ENCODE measurements at places on chromosomes 4 and X.

DNA sequence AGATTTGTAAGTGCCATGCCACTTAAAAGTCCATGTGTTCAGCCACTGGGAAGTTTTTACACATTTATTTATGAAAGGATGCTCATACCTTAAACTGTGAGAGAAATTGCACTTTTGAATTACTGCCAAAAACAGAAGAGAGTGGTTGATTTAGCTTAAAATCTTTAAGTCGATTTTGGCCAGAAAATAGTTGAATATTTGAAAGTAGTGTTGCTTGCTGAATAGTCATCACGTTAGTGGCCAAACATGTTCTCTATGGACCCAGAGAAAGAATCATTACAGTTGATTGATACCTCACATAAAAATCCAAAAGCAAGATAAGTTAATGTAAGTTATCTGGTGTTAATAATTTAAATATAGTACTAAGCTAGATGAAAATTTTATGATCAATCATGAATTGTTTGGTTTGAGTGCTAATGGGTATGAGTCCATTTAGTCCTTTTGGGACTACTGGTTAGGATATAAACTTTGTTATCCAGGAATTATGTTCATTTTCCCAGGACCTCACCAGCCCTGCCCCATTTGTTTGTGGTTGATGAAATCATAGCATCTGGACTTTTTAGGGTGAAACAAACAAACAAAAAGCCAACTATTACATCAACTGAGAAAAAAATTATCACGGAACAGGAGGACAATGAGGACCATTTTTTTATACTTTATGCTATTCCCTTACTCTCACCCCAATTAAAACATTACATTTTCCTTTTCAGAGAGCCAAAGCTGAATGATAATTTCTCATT lies 6.3 kb downstream of the GIMD1 start:
- no peak for DNase-seq

DNA sequence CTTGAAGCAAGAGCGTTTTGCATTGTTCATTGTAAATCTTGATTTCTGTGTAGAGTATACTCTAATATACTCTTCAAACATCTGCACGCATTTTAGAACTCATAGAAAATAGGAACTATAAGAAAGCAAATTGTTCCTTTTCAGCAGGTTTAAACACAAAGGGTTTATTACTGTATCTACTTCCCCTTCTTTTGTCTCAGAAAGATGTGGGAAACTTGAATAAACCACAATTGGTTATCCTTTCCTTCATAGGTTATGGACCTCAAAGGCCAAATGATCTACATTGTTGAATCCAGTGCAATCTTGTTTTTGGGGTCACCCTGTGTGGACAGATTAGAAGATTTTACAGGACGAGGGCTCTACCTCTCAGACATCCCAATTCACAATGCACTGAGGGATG lies 46.0 kb upstream of the GUCY1B1 start:
- no peak for DNase-seq

DNA sequence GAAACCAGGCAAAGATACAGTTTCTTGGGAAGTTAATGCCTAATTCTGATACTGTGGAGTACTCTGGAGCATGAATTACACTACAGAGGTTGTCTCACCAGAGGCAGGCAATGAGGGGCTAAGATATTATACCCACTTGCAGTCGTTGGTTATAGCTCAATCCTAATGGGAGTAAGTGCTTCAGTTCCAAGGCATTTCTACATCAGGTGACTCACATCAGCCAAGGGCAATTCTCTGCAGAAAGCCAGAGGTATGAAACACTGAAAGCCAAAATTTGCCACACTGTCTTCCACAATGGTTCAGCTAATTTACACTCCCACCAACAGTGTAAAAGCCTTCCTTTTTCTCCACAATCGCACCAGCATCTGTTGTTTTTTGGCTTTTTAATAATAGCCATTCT lies 174.0 kb upstream of the IL15 start:
- no peak for DNase-seq

DNA sequence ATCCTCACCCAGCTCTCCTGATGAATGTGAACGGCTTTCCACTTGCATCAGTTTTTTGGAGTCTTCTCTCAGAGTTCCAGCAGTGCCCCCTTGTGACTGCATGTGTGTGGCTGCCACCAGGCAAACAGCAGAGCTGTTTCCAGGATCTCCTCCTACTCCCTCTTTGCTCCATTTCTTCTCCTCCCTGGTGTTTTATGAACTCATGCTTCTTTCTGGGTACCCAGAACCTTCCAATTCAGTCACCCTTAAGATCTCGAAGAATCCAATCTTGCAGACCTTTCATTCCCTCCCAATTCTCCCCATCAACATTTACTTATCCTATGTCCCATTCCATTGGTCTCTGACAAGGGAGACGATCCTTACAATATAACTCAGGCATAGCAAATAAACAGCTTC lies 6.8 kb upstream of the TCEANC start:
- DNase-seq: peak; percentile 1

DNA sequence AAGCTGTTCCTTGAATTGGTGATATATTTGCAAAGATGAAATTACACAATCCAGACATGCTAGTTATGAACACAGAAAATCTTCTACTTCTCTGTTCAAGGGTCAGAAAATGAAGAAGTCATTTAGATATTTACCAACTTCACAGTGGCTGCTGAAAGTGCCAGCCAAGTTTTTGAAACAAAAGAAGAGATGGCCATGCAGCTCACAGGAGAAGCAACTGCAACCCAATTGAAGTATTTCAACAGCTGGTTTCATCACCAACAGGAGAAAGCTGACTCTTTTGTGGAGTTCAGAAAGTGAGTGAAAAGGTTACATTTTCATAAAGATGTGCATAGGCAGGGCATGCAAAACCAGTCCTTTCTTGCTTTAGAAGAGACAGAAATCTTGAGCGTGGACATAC lies 70.1 kb upstream of the LSM6 start:
- DNase-seq: no peak

DNA sequence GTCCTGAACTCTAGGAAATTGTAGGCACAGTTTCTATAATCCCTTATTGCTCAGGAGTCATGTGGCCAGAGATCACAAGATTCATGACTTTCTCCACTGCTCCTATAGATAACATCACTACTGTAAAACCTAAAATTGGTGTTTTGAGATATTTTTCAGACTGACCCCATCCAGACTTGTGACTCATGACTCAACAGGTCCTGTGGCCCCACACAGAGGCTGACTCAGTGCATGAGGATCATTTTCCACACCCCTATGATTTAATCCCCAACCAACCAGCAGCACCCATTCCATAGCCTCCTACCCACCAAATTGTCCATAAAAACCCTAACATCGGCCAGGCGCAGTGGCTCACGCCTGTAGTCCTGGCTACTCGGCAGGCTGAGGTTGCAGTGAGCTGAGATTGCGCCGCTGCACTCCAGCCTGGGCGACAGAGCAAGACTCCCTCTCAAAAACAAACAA lies 13.2 kb upstream of the XIAP start:
- DNase-seq: no peak

DNA sequence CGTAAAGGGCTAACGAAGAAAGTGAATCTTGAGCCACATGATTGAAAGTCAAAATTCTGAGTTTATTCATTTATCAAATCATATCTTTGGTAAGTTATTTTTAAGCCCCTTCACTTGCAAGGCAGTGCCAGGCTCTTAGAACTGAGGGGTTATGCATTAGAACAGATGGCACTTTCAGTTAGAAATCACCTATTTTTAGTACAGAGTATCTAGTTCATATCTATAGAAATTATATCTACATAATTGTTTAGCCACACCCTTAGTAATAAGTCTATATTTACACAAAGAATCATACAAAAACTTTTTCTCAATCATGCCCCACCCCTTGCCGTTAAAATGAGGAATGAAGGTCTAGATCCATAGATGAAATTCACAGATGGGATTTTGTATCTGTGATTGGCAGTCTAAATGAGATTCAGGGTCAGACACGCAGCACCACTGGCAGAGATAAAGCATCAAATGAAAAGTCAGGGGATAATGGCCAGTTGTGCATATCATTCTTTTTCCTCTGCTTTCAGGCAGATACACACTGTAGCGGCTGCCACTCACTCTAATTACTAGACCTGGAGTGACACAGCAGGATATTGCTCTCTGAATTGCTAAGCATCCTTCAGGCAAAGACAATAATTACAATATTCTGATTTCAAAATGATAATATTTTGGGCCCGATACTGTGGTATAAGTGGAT lies 440.5 kb downstream of the MAPK10 start:
- no peak for DNase-seq

DNA sequence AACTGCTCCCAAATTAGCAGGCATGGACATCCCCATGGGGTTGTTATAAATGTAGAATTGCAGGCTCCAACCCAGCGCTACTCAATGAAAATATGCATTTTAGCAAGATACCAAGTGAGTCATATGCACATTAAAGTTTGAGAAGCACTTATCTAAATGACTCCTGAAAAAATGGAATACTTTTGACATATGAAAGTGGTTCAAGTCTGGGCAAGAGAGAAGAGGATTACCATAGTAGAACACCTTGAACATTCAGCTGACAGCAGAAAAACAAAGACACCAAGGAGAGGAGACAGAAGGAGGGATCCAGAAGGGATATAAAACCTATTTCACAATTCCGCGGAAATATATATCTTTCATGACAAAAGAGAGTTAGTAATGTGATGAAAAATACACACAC lies 63.2 kb upstream of the CT83 start:
- DNase-seq: no peak

GRCh38 chr4:47606482-47606881 lies 121.4 kb downstream of the ATP10D start:
- no peak for DNase-seq

GRCh38 chr4:17561195-17561909 lies 15.6 kb upstream of the LAP3 start:
- no peak for DNase-seq

DNA sequence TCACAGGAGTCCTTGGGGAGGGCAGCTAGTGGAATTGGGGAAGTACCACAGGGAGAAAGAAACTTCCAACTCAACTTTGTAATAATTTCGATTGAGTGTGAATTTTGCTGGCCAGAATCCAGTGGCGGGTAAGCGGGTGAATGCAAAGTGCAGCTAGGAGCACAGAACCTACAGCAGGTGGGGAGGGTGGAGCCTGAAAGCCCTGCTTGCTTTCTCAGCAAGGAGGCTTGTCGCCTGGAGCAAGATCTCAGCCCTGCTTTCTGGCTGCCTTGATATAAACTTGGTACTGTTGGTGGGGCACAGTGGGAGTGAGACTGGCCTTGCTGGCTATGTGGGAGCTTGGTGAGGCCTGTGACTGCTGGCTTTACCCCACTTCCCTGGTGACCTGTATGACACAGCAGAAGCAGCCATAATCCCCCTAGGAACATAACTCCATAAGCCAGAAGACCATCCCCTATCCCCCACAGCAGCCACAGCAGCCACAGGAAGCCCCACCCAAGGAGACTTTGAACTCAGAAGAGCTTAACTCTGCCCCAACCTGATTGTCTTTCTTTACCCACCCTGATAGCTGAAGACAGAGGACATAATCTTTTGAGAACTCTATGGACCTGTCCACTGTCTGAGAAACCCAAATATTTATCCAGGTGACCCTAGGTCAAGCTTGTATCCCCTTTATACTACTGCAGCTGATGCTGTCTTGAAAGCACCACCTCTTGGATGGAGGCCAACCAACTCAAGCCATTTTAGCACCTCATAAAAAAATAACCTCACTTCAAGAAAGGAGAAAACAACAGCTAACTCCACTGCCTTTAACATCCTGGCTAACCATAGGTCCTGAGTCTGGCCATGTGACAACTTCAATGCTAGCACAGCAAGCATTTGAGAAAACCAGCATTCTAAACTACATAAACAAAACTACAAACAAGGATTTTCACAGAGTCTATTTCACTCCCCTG lies 87.2 kb upstream of the PDE5A start:
- no peak for DNase-seq

- no peak for DNase-seq
These were observed 740.9 kb downstream of the ARAP2 start for GRCh38 chr4:35503435-35503834.

DNA sequence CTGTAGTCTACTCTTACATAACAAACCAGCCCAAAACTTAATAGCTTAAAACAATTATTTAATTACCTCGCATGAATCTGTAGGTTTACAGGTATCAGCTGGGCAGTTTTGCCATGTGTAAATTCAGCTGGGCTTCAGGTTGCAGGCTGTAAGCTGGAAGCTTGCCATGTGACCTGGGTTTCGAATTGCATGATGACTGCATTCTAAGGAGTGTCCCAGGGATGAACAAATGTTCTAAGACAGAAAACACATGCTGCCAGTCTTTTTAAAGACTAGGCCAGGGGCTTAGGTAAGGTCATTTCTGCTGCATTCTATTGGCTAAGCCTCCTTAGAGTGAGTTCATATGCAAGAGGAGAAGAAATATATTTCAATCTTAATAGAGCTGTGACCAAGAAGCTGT lies 44.8 kb downstream of the GRIA2 start:
- no peak for DNase-seq

DNA sequence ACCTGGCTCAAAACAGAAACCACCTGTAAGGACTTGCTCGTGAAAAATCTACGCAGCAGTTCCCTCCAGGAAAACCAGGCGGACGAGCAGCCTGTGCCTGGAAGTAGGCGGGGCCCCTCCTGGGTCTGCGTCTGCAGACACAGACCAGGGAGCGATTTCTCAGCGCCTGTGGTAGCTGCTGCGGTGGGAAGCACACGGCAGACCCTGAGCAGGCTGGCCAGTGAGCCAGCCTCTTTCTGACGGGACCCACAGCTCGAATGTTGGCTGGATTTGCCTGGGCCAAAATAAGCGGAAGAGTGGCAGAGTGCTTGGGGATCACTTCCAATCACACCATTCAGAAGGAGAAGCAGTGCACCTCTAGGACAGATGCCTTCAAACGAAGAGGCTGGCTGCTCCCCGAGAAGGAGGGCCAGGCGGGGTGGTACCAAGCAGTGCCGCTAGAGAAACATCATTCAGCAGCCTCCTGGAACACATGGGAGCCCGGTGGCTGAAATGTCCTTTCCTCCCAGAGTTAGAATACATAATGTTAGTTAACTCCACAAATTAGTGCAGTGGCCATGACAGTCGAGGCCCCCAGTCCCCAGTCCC lies 85.9 kb downstream of the GATB start:
- no peak for DNase-seq

DNA sequence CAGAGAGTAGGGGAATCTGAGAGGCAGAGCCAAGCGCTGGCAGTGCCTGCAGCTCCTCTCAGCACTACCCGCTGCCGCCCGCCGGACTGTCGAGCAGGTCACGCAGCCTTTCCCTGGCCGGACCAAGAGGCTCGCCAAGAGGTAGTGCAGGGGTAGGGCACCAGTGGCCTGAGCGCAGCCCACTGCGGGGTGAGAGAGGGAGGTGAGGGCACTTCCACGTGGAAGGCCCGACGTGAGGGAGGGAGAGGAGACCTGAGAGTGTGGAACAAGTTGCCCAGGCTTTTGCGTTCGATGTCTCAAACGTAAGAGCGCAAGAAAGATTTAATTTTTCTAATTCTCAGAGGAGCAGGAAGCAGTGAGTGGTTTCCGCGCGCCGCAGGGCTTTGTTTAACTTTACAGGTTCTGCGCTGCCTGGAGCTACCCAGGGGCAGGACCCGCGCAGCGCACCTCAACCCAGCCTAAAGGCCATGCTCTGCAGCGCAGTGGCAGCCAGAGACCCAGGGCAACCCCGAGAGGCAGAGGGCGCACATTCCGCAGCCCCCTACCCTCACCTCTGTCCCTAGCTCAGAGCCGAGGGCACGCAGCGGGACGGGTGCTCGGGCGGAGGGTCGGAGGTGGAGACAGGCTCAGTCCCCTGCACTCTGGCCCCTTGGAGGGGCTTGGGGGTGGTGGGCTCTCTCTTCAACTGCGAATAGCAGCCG lies 14.9 kb downstream of the ARHGAP36 start:
- DNase-seq: no peak
